Activated CD8-positive, alpha-beta memory T cell treated with anti-CD3 and anti-CD28 coated beads for 1 hour (primary cell): ENCODE measurements at places on chromosomes 11 and 22.

GRCh38 chr11:114598461-114598860, 2.9 kb upstream of the NXPE4 start:
- no peak for DNase-seq

DNA sequence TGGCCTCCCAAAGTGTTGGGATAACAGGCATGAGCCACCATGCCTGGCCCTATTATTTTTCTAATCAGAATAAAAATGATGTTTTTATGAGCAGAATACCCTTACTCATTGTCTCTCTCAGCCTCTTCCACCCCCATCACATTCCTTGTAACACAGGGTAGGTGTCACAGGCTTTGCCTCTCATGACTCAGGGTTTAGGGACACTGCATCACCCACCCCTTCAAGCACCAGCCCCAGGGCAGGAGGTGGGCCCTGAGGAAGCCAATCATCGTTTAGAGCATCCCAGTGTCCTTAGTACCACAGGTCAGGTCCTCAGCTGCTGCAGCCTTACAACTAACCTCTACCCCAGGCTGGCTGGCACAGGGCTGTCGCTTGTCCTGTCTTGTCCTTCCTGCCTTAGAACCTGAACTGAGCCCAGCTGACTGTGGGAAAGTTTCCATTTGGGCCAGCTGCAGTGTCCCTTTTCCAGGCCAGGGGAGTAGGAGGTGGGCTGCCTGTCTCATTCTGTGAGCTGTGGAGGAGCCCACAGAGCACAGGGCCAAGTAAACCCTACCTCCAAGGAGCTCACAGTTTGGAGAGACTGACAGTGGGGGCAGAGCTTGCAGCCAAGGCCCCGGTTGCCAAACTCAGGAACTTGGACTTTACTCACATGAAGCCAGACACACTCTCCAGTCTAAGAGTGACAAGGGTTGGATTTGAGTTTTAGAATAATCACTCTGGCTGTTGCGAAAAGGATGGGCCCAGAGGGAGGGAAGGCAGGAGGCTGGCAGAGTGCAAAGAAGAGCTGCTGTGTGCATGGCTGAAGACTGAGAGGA, 19.5 kb upstream of the UVRAG start:
- DNase-seq: no peak

GRCh38 chr11:12666915-12667314, 7.3 kb upstream of the TEAD1 start:
- DNase-seq: no peak

GRCh38 chr11:76462317-76462716, 17.5 kb downstream of the EMSY start:
- DNase-seq: no peak

DNA sequence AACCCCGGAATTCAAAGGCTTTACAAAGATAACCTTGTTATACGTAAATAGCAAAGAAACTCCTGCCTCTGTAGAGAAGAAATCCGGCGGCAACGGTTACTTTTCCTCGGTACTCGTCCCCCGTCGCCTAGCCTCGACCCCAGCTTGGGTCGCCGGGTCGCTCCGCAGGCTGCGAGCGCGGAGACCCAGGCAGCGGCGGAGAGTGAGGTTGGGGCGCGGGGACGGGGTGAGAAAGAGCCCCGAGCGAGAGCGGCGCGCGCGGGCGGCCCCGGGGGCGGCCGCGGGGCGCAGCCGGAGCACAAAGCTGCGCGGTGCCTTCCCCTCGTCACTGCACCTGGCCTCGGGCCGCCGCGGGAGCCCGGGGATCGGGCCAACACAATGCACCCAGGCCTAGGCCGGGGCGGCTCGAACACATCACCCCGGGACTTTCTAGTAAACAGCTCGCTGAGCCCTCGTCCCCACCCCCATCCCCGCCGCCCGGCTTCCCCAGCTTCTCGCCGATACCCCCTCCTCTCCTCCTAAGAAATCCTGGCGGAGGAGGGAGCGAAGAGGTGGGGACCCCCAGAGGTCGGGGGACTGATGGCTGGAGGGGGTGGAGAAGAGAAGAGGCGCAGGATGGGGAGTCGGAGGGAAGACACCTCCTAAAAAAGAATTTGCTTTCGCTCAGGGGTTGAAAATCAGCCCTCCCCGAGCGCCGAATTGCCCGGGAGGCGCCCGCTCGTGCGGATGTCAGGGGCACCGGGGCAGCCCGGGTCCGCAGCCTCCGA, 845 bp downstream of the MPPED2 start:
- DNase-seq: no peak

DNA sequence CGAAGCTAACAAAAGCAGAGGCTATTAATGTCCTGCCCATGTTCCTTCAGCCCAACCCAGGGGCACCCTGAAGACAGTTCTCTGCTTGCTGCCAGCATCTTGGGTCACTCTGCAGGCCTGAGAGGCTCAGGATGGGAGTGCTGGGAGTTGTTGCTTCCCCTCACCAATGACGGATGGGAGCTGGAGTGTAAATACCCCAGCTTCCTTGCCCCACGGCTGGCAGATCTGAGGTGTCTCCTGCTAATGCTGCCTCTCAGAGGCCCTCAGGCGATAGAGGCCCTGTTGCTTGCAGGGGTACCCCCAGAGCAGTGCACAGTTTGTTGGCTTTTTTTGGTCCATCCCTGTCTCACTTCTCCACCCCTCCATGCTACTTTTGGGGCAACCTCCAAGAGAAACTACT, 32.9 kb downstream of the IFT27 start:
- no peak for DNase-seq

- no peak for DNase-seq
Measured at GRCh38 chr11:19241260-19242178, 774 bp upstream of the E2F8 start.

GRCh38 chr11:103947546-103947919, 88.9 kb upstream of the DDI1 start:
- DNase-seq: no peak
